ENCODE measurements at places on chromosomes 6 and 20. TPM values are rescaled to one million over a fixed set of nuclear protein-coding genes. Genes with fewer than 3 reads are reported as not detected.

The PET117 gene
- 15.8 TPM for total RNA-seq

- DNase-seq, result no peak
These were observed 9.3 kb upstream of the RPS6KA2 start for GRCh38 chr6:166636191-166636933.

The LY6G5C gene
- 1.1 TPM for total RNA-seq

DNA sequence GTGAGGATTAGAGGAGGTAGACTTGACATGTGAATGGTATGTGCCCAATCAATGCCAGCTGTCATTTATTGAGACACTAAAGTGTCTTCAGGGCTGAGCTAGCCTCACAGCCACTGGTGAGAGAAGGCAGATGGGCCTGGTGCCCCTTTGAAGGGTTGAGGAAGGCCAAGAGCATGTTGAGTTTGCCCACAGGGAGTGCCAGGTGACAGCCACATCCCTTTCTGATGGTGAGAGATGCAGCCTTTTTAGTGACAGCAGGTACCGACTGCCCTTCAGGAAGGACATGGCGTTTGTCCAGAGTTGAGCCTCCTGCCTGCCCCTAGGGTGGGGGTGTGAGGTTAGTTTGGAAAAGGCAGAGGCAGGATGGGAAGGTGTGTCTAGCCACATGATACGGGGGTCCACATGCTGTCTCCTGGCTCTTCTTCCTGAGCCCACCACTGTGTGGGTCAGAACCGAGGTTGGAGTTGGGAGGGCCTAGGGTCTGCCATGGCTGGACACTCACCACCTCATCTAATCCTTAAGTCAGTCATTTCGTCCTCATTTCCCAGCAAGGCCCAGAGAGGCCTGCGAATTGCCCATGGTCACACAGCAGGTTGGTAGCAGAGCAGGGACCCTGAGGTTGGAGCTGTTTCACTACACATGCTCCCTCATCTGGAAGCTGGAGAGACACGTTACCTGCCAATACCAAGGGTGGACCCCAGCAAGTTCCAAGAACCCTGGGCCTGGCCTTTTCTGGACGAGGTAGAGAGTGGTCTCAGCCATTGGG lies 32.5 kb downstream of the SPDEF start:
- DNase-seq, result no peak

The OR2H1 gene
- total RNA-seq, result not detected

The CPNE5 gene
- not detected for total RNA-seq
